Activated CD4-positive, alpha-beta T cell treated with anti-CD3 and anti-CD28 coated beads, Interleukin-2, amount 10 ng/mL, durations not matched to agents 7 days and 5 days (primary cell): ENCODE measurements at places on chromosomes 5 and 9. TPM values are rescaled to one million over a fixed set of nuclear protein-coding genes. Genes with fewer than 3 reads are reported as not detected.

The GLDC gene
- 0.69 TPM for total RNA-seq

The POLE3 gene
- total RNA-seq, result 66.6 TPM

The SLC6A3 gene
- total RNA-seq, result 0.08 TPM

The UBE2QL1 gene
- total RNA-seq, result not detected

The PCSK5 gene
- total RNA-seq, result 4.3 TPM

The CCNJL gene
- not detected for total RNA-seq

- H3K4me1 ChIP-seq, result peaks cover 48% of the 10 kb centered on the region
- no peak overlapping the region for H3K27ac ChIP-seq
- no peak overlapping the region for H3K4me3 ChIP-seq
- peaks cover 6% of the 10 kb centered on the region for H3K36me3 ChIP-seq
Measured at GRCh38 chr9:35935755-35936509, 22.0 kb downstream of the OR2S2 start.

DNA sequence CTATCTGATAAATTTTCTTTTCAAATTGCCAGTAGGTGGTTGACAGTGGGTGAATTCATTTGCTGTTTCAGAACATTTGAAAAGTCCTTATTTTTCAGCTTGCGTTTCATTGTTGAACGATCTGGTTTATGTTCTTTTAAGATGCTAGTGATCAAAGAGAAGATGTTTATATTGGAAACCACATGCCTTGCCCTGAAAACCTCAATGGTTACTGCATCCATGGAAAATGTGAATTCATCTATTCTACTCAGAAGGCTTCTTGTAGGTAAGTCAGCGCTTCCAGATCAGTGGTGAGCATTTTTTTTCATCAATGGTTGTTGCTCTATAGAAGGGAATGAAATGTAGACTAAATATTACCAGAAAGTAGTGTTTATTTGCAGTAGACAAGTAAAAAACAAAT is 16.6 kb upstream of the CAVIN4 start:
- DNase-seq, result no peak
- H3K4me1 ChIP-seq, result no peaks in the 10 kb centered on the region
- no peak overlapping the region for H3K4me3 ChIP-seq
- H3K36me3 ChIP-seq, result no peaks in the 10 kb centered on the region
- H3K27me3 ChIP-seq, result peaks cover 3% of the 10 kb centered on the region

DNA sequence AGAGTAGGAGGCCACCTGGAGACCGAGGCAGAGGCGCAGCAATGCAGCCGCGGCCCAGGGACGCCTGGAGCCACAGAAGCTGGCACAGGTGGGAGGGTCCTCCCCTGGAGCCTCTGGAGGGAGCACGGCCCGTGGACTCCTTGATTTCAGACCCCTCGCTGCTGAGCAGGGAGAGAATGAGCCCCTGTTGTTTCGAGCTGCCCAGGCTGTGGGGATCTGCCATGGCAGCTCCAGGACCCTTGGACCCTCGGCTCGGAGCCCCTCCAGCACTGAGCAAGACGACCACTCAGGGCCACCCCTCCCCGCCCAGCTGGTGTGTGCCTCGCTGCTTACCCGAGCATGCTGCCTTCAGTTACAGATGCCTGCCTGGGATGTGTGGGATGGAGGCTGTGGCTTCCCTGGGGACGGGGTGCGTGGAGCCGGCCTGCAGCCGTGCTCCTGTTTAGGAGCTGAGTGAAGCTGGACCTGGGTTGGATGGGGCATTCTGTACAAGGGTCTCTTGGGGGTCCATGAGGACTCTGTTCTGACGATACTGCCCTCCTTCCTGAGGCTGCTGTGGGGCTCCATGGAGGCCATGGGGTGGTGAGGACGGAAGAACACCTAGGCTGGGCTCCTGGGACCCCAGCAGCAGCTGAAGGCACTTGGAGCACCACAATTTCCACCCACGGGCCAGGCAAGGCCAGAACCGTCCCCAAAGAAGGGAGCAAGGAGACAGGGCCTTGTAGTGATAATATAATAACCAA is 115.1 kb upstream of the LPCAT1 start:
- H3K27ac ChIP-seq, result no peak overlapping the region
- peaks cover 19% of the 10 kb centered on the region for H3K4me1 ChIP-seq
- DNase-seq, result no peak
- no peaks in the 10 kb centered on the region for H3K36me3 ChIP-seq

- peaks cover 45% of the 10 kb centered on the region for H3K36me3 ChIP-seq
- peaks cover 62% of the 10 kb centered on the region for H3K4me1 ChIP-seq
- peaks cover 2% of the 10 kb centered on the region for H3K27me3 ChIP-seq
Measured at GRCh38 chr9:114588651-114589526, 1.3 kb downstream of the ATP6V1G1 start.

GRCh38 chr5:32222723-32223470 is 48.8 kb upstream of the GOLPH3 start:
- DNase-seq, result no peak
- H3K4me3 ChIP-seq, result no peak overlapping the region
- no peaks in the 10 kb centered on the region for H3K36me3 ChIP-seq
- no peak overlapping the region for H3K27ac ChIP-seq
